ENCODE measurements at places on chromosomes 12 and 14.
A peak's percentile ranks its signal among the peaks of the same experiment; 100 is the strongest.

- no peak for DNase-seq
Observed at GRCh38 chr12:54572881-54573280, 15.6 kb downstream of the PPP1R1A start.

GRCh38 chr14:34241185-34241711, 220.8 kb downstream of the SPTSSA start:
- no peak for DNase-seq

GRCh38 chr12:75932241-75932640, 99.3 kb downstream of the PHLDA1 start:
- DNase-seq: no peak

DNA sequence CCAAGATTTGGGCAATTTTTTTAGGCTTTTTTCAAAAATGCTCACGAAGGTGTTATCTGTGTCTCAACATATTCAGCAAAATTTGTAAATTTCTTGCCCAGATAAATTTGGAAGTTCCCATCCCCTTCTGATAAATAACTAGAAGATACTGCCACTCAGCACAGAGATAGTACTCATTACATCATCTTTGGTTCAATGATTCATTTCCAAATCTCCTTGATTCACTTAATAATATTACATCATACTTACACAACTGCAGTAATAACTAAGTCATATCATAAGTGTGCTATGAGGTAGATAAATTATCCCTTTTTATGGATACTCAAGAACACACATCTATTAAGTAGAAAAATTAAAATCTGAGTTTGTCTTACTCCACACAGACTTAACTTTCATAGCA, 89.4 kb downstream of the RPAP3 start:
- no peak for DNase-seq

GRCh38 chr12:28536088-28536487, 345.8 kb downstream of the CCDC91 start:
- no peak for DNase-seq

DNA sequence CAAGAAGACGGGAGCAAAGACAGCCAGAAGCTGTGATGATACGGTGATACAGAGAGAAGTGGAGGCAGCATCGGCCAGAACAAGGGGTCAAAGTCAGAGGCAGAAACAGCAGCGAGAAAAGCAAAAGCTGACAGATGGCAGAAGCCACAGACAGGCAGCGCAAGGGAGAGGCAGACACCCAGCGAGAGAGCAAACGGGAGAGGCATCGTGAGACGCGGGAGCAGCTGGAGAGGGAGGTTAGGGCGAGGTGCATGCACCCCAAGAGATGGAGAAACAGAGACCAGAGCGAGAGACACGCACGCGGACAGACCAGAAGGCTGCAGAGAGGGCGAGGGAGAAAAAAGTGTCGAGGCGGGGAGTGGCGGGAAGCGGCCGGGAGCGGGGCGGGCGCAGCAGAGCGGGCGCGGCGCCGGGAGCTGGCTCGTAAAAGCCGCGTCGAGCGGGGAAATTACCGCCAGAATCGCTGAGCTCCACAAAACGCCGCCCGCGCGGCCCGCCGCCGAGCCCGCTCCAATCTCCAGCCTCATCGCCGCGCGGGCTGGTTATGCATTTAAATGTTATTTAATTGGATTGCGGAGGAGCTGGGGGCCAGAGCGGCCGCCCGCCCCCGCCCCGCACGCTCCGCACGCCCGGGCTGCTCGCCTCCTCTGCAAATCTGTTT, 15.6 kb downstream of the SMUG1 start:
- DNase-seq: peak; percentile 79

DNA sequence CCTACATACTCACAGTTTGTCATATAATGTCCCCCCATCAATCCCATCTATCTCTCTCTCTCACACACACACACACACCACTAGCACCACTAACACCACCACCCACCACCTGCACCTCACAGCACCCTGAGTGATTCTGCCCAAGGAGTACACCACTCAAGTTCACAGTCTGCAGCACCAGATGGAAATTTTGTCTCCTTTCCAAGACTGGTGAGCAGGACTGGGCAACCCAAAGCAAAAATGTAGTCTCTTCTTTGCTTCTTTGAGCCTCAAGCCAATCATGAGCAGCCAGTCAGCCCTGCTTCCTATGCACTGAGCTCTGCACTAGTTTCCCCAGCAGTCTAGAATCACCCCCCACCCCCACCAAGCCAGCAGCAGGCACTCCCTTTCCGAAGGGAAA, 15.0 kb upstream of the ARMH4 start:
- no peak for DNase-seq

DNA sequence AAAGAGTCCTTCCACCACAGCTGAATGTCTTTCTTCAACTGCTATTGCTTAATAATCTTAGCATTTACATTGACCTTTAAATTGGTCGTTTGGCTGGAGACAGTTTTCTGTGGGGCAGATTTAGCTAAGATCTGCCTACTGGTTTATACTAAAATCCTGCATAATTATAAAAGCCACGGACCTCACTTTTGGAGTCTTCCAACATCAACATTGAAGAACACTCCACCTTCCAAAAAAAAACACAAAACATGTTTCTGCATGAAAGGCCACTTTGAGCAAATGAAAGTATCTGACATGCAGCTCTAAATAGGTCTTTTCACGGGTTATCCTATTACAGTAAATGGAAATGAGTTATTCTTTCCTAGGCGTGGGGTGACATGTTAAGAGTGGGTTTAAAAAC, 57.0 kb upstream of the KRR1 start:
- no peak for DNase-seq

- DNase-seq: peak; percentile 56
Observed at GRCh38 chr14:25049568-25050268, at the start of gene STXBP6. Gene STXBP6, minus strand, starts transcription at chr14:25050147. Its CDS starts 75,329 bp downstream, at chr14:24974818.

GRCh38 chr14:35365130-35366055, 39.2 kb downstream of the NFKBIA start:
- DNase-seq: peak; percentile 84

DNA sequence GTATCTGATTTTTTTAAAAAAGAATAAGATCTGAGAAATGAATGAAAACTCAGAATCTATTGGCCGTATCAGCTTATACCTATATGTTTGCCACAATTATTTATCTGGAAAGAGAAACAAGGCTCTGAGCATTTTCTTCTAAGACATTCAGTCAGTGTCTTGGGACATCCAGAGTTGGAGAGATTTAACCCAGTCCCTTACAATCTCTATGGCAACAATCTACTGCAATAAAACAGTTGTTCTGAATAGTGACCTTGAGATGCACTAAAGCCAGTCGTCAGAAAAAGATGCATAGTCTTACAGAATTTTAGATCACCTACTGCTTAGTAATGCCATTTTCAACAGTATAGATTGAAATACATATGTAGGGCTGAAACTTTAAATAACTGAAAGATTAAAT, 52.0 kb upstream of the SOCS2 start:
- no peak for DNase-seq

GRCh38 chr14:104132981-104133380, 5.4 kb upstream of the KIF26A start:
- DNase-seq: no peak

GRCh38 chr12:98370976-98371375, 144.4 kb upstream of the TMPO start:
- no peak for DNase-seq
